H7 (cell line): ENCODE measurements at places on chromosomes 16 and 17.
A peak's percentile ranks its signal among the peaks of the same experiment; 100 is the strongest.

DNA sequence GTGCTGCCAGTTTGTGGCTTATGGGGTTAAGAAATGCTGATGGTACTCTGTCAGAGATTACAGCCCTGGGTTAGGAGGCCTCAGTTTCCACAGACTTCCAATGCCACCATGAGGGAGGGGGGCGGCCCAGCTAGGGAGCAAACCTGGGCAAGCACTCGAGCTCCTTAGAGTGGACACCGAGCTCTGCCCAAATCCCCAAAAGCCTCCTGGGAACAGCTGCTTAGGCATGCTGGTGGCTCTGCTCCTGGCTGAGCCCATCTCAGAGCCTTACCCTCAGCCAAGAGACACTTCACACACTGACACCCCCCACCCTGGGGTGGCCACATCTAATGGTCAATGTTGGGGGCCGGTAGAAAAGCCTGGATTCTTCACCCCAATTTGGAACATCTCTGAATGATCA, 66.1 kb downstream of the C16orf78 start:
- no peak for DNase-seq

- no peak for DNase-seq
Observed at GRCh38 chr17:56514264-56514663, 79.2 kb upstream of the NOG start.

GRCh38 chr17:68587026-68587425, 14.1 kb downstream of the FAM20A start:
- no peak for DNase-seq

- DNase-seq, result no peak
Observed at GRCh38 chr16:77404775-77405174, 30.1 kb downstream of the ADAMTS18 start.

- no peak for DNase-seq
Observed at GRCh38 chr17:5118219-5118618, 2.4 kb downstream of the USP6 start.

GRCh38 chr16:10579965-10580882, at the start of gene EMP2:
Gene EMP2, minus strand, starts transcription at chr16:10580598. Its CDS starts 32,981 bp downstream, at chr16:10547617.
- peak; percentile 98 for DNase-seq

DNA sequence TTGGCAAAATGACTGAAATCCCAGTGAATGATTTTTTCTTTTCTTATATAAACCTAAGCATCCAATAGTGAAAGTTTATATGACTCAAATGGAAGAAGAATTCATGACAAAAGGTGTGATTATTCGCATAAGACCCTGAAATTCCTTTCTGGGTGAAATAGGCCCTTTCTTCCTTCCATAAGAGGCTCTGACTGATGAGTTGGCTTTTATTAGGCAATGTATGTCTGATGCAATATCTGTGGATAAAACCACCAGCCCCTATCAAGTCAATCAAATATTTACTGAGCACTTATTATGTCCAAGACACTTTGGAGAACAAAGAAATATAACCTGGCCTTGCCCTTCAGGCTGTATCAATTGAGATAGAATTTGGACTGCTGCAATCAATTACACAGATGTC, 316.6 kb downstream of the CDH13 start:
- DNase-seq, result no peak

DNA sequence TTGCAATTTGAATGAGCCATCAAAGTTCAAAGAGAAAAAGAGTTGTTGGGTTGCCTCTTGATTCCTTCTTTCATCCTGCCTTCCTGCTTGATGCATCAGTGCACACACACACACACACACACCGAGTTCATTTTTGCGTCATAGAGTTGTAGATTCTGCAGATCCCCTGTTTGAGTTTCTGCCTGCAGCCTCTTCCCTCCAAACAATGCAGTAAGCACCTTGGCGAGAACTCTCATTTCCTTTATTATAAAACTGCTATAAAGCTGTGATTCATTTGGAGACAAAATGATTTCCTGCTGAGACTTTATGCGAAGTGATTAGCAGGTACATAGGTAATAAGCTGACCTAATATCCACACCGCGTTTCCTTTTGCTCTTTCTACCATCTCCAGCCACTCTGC, 26.7 kb downstream of the DNAH9 start:
- no peak for DNase-seq

DNA sequence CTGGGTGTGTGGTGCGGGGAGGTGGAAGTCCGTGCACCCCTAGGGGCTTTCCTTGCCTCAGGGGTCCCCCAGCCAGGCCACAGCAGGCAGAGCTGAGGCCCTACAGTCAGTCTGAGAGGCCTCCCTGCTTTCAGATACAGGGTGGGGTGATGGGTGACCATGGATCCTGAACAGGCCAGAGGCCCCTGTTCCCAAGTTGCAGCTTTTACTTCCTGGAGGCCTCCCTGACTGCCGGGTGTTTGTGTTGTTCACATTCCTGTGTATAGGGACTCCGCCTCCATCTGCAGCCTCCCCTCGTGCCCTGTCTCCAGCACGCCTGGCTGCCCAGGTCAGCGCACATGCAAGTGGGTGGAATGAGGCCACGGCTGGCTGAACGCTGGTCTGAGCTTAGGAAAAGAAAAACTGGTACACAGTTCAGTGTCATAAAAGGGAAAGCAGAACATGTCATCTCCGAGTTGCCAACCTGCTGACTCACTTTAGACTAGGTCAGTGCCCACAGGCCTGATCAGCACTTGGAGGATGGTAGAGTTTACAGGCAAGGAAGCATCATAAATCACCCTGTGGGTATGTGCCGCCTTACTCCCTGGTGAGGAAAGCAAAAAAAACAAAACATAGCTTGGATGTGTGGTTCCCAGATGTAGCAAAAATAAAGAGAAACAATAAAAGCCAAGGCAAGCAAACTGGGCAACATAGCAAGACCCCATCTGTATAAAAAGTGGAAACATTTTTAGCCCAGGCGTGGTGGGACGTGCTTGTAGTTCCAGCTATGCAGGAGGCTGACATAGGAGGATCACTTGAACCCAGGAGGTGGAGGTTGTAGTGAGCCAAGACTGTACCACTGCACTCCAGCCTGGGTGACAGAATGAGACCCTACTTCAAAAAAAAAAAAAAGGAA, 6.2 kb upstream of the SLC7A6 start:
- peak; percentile 40 for DNase-seq

- DNase-seq, result peak; percentile 65
Observed at GRCh38 chr17:75763613-75764416, 1.2 kb downstream of the GALK1 start.
